Stimulated activated CD8-positive, alpha-beta memory T cell treated with anti-CD3 and anti-CD28 coated beads, Interleukin-4, amount 100 ng/mL, for 4 hours (primary cell): ENCODE measurements at places on chromosomes 4 and X.

GRCh38 chrX:155334486-155335336 lies at the start of gene CLIC2:
Gene CLIC2 (minus strand): TSS chrX:155334614. CDS start chrX:155334427, 187 bp downstream.
- no peak for DNase-seq

- no peak for DNase-seq
Observed at GRCh38 chr4:47719576-47719975, 118.3 kb downstream of the CORIN start.

GRCh38 chr4:23305026-23305425 lies 584.8 kb downstream of the PPARGC1A start:
- DNase-seq: no peak

GRCh38 chrX:129565046-129565650 lies 25.1 kb downstream of the OCRL start:
- DNase-seq: no peak

DNA sequence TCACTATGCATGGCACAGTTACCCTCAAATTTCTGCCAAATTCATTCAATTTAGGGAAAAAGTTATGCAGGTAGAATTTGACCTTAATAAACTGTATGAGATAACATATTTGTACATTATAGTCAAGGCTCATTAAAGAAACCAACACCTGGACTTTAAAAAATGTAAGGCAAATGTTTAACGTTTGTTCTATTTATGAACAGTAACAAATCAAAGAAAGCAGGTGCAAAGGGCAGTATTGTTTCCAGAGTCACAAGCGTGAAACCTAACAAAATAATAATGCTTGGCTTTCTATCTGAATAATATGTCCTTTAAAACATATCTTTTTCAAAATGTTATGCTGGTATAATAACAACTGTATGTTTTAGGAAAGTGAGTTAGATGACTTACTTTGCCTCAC lies 41.2 kb downstream of the LIN54 start:
- no peak for DNase-seq

DNA sequence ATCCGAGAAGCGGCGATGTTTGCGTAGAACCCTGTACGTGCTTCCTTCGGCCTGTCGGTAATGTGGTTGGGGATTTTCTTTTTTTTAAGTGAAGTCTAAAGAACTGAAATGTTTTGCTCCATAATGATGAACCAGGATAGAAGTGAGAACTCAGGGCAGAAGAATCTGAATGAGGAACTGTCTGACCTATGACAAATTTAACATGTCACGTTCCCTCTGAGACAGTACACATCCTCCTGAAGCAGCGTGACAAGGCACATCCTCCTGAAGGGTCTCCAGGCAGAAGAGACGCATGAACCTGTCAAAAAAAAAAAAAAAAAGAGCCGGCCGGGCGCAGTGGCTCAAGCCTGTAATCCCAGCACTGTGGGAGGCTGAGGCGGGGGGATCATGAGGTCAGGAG lies 6.2 kb downstream of the CSF2RA start:
- DNase-seq: no peak

DNA sequence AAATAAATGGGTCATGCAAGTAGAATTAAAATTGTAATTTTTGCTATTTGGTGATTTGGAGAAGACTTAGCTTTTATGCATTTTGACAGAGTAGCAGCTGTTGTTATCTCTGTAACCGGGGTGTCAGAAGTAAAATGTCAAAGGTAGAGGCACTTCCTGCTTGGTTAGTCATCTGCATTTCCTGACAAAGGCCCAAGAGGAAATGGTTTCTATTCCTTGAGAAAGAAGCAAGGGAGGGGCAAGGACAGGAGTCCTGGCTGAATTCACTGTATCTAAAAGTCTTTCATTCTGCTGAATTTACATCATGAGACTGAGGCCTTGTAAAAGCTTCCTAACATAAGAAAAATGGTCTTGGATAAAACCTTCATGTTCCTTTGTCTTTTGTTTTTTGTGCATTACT lies 550.9 kb upstream of the BOD1L1 start:
- no peak for DNase-seq

DNA sequence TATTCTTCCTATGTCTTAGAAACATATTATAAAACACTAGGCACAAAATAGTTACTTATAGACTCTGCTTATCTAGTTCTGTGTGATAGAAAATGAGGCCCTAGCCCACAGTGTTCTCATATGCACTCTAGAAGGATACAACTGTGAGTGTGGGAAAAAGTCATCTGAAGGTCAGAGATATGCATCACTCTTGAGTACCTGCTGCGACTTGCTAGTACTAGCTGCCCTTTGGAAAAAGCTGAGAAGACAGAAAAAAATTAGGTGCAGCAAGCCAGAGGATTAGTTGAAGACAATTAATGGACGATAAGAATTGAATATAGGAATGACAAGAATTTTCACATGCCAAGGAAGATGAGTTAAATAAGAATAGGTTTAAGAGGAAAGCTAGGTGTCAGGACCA lies 61.3 kb downstream of the MTHFD2L start:
- DNase-seq: no peak

DNA sequence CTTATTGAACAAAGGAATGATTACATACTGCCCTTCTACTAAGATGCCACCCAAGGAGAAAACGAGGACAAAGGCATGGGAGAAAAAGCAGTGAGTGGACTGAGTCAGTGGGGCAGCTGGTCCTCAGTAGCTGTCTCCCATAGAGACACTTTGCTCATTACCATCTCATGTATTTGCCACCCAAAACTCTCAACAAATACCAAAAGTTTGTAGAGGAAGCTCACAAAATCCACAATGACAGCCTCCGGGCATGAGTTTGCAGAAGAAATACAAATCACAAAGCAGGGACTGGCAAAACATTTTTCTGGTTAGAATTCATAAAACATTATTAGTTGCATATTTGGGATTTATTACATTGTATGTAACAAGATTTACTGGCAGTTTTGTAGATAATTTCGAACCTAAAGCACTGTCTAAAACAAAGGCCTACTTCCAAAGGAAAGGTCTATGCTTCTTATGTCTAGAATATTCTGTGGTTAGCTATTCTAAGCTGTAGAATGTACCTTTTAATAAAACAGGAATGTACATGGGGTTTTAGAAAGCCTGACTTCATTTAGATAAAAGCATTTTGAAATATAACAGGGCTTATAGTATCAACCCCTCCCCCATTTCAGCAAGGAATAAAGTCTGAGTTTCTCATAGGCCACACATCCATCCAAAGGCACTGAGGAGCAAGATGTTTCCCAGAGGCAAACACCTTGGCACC lies 17.7 kb downstream of the PCDH18 start:
- DNase-seq: no peak

GRCh38 chr4:149141391-149141790 lies 674.3 kb downstream of the IQCM start:
- DNase-seq: no peak

- DNase-seq: no peak
Observed at GRCh38 chr4:24638396-24638875, 54.1 kb upstream of the DHX15 start.

DNA sequence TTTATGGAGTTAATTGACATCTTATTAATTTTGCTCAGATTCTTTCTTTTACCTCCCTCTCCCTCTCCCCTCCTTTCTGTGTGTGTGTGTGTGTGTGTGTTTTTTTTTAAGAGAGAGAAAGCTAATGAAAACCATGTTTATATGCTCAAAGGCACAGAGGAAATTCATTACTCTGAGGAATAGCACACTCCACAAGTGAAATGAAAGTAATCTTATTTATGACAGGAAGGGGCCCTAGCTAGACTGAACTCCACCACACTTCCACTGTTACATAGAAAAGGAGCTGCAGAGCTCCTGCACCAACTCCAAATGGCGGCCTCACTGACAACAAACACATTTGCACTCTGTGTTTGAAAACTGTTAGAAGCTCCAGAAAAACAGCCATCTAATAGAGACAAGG lies 150.6 kb downstream of the RASL11B start:
- no peak for DNase-seq

DNA sequence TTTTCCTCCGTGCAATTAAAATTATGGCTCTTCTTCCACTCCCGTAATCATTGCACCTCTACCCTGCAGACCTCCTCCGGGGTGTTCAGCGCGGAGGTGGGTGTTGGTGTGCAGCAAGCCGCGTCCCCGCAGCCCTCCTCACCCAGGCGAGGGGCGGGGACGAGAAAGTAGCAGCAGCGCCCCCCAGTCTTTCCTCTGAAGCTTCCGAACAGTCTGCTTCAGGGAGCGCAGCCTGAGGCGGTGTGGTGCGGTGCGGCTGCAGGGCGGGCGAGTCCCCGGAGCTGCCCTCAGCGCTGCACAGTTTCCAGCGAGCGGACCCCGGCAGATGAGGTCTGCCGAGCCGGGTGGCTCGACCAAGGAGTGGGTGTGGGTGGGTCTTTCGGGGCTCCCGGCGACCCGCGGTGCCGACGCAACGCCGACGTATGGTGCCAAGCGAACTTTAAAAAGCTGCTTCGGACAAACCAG lies at the start of gene FRAS1:
Gene FRAS1, plus strand, starts transcription at position 189 of the 465 bp plus-strand sequence. CDS start 687 bp downstream, outside the sequence.
- no peak for DNase-seq

DNA sequence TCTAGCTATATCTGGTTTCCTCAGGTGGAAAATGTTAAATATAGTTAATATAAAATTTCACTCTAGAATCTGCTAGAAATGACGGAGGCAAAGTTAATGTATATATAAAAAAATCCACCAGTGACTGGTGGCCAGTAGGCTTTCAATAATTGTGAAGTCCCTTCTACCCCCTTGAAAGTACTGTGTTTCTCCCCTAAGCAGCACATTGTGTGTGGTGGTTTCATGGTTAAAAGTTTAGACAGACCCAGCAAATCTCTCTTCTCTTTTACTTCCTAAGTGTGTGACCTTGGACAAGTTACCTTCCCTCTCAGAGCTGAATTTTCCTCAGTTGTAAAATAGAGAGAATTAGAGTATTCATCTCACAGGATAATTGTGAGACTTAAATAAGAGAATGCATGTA lies 600 bp upstream of the HEPH start:
- DNase-seq: no peak

GRCh38 chr4:188025476-188025875 lies 29.9 kb downstream of the ZFP42 start:
- no peak for DNase-seq

GRCh38 chr4:76003620-76004019 lies 3.7 kb downstream of the CXCL9 start:
- DNase-seq: no peak

DNA sequence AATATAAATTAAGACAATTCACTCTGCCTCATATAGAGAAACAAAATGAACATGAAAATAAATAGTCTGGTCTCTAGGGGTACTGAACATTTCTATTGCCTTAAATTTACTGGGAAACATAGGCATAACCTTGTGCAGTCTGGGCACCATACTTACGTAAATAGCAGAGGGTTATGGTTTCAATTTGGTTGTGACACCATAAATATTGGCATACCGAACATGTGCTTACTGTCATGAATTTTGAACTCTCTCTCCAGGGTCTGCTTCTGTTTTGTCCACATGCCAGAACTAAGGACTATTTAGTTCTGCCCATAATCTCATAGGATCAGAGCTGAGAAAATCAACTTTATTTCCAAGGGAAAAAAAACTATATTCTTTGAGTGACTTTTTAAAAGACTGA lies 17.6 kb downstream of the PDGFC start:
- DNase-seq: no peak

DNA sequence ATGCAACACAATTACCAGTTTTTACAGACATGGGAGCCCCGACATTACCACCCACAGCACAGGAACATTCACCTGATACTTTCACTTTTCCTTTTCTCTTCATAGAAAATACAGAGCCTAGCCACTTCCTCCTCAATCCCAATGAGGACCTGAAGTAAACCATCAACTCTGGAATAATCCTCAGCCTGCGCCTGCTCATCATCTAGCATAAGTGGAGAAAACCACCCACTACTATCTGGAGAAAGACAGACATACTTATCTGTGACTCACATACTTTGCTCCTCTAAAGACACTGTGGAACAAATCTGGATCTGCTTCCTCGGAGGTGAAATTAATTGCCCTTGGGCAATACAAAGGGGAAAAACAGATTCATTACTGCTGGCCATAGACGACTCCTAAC lies 47.8 kb downstream of the ZCCHC13 start:
- DNase-seq: no peak

DNA sequence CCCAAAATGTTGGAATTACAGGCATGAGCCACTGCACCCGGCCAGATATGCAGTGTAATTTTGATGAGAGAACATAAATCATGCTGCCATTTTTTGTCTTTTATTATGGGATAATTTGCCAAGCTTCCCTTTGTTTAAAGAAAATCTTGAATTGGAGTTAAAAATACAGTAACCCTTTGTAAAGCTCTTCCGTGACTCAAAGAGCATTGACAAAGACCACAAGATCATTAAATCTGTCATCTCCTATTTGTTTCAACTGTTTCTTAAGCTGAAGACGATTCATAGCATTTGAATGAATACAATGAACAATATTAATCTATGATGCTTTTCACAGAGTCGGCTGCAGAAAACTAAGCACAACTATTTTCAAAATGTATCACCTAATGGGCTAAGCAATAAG lies 132.6 kb downstream of the ANAPC4 start:
- DNase-seq: no peak

GRCh38 chr4:41442810-41443209 lies 95.1 kb upstream of the LIMCH1 start:
- no peak for DNase-seq

DNA sequence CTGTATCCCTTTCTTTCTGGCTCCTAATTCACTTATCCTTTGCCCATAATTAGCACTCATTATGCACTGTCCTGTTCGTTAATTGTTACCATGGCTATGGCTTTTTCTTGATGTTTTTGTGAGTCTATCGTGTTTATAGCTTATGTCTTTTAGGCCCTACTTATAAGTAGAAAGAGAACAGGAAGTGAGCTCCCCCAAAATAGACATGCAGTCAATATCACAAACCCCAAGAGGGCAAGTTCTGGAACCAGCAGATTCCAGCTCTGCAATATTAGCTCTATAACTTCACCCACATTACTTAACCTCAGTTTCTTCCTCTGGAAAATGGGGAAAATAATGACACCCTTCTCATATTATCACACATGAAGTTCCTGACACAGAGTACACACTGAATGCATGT lies 7.4 kb upstream of the HS3ST1 start:
- DNase-seq: no peak

DNA sequence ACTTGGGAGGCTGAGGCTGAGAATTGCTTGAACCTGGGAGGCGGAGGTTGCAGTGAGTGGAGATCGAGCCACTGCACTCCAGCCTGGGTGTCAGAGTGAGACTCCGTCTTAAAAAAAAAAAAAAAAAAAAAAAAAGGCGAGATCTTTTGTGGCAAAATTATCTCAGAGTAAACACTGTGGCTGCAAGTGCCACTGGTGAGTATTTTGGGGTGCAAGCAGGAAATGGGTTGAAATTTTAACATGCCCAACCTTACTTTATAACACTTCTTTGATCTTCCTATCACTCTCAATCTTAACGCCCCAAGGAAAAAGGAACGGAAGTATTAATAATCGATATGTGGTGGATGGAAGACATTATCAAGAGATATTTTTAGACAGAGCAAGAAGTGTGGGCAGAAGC lies 32.1 kb downstream of the SLC34A2 start:
- DNase-seq: no peak

DNA sequence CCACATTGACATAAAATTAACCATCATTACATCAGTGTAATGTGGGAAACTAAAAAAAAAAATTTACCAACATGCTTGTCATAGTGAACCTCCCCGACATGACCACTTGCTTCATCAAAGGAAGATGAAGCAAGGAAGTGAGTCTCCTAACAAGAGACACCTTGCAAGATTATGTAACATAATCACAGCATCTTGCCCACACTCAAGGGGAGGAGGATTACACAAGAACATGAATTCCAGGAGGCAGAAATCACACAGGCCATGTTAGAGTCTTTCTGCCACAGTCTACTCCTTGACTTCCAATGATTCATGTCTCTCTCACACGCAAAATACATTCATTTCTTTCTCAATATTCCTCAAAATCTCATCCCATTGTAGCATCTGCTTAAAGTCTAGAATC lies 93.3 kb downstream of the AKAP4 start:
- DNase-seq: no peak

GRCh38 chr4:4248885-4249203 lies 821 bp upstream of the TMEM128 start:
- no peak for DNase-seq

GRCh38 chr4:61782133-61782532 lies 582.0 kb downstream of the ADGRL3 start:
- no peak for DNase-seq
